CD4-positive, alpha-beta T cell (primary cell): ENCODE measurements at places on chromosomes 7 and 10.

GRCh38 chr7:50782375-50783208, at the start of gene GRB10:
TSS of gene GRB10 (minus strand) at chr7:50782896. CDS start at chr7:50732322, 50,574 bp downstream.
- no peak for DNase-seq

GRCh38 chr10:130353928-130354572, 217.9 kb downstream of the GLRX3 start:
- no peak for DNase-seq

- no peak for DNase-seq
These were observed 16.2 kb upstream of the EPHB6 start for GRCh38 chr7:142838461-142839213.

GRCh38 chr10:63666836-63667383, 145.7 kb downstream of the REEP3 start:
- no peak for DNase-seq

DNA sequence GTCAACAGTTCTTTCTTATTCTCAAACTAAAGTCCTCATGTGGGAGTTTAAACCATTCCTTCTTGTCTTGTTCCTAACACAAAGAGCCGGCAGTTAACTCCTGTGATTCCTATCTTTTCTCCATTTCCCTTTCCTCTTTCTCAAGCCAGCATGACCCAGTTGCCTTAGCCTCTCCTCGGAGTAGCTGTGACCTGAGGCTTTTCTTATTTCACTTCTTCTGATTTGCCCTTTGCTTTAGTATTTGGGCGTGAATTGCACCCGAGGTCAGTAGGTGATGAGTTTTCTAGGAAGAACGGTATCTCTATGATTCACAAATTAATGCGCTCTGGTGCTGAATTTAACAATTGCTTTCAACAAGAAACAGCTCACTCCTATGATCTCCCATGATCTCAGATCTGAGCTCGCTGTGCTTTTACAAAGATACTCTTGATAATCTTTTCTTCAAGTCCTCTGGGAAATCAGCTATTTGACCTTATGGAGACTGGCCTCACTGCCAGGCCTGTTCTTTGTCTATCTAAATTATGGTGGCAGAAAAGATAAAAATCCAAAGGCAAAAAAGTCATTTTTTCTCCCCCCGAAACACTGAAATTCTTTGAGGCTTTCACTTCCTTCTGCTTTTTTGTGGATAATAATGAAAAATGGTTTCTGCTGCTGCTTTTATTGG, 184.6 kb downstream of the JCAD start:
- DNase-seq: no peak

- no peak for DNase-seq
These were observed 636.5 kb downstream of the DNAJB9 start for GRCh38 chr7:109206196-109206595.

DNA sequence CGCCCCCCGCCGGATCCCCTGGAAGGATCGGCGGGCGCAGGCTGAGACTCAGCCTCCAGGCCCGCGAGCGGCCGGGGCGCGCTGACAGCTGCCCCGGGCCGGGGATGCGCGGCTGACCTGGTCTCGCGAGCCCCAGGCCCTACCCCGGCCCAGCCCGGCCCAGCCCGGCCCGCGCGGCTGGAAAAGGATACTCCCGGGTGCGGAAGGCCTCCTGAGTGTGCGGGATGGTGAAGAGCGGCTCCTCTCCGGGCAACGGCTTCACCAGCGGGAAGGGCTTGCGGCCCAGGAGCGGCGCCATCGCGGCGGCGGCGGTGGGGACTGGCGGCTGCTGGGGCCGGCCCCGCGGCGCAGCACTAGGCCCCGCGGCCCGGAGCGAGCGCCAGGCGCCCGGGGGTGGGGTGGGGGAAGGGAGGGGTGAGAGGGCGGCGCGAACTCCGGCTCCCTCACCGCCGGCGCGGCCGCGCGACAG, 423 bp downstream of the BAZ1B start:
- DNase-seq: no peak

DNA sequence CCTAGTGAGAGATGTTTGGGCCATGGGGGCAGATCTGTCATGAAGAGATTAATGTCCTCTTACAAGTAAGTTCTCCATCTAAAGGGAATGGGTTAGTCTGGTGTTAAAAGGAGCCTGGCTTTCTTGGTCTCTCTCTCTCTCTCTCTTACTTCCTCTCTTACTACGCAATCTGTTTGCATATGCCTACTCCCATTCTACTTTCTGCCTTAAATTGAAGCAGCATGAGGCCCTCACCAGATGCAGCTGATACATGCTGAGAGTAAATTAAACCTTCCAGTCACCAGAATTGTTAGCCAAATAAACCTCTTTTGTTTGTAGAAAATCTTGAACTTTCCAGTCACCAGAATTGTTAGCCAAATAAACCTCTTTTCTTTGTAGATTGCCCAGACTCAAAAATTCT, 884.1 kb downstream of the NRG3 start:
- no peak for DNase-seq

- DNase-seq: no peak
These were observed 32.7 kb upstream of the VSIR start for GRCh38 chr10:71805776-71806703.

GRCh38 chr10:17257466-17258321, 29.7 kb downstream of the VIM start:
- peak; percentile 82 for DNase-seq

DNA sequence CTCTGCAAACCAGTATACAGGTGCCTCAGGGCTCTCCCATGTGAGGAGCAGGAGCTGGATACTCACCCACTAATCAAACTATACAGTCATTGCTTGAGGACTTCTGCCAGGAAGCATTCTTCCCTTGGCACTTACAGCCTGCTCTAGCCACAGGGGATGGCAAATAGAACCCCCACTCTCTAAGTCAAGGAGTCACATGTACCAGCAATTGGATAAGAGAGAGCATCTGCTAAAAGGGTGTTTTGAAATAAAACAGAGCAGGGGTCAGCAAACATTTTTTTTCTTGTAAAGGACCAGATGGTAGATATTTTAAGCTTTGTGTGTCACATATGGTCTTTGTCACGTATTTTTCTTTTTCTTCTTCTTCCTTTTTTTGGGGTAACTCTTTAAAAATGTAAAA, 865.2 kb upstream of the GHITM start:
- no peak for DNase-seq

GRCh38 chr10:80900661-80901060, 363.0 kb downstream of the SH2D4B start:
- DNase-seq: no peak

DNA sequence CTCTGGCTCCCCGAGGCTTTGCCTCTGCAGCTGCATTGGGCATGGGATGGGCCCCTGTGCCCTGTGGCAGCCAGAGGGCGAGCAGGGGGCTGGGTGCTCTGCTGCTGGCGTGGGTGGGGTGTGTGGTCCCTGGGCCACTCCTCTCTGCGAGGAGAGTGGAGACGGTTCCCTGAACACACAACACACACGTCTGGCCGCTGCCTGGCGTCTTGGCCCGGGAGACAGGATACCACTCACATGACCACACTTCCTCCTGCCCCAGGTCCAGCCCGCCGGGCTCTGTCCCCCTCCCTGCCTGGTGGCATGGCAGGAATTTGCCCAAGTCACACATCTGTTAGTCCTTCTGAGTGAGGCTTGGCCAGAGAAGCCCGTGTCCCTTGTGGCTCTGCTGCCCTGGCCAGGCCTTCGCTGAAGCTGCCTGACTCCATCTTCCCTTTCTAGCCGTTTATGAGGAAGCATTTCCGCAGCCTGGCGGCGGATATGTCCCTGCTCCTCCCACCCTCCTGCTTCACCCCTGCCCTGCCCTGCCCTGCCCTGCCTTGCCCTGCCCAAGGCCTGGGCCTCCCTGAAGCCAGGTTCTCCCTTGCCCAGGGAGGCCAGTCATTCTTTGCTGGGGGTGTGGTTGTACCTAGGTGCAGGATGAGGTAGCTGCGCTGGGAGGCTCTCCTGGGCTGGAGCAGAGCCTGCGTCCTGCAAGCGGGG, 3.0 kb downstream of the BRI3 start:
- DNase-seq: no peak

- no peak for DNase-seq
These were observed 116.5 kb downstream of the ZNF438 start for GRCh38 chr10:30915146-30915545.

DNA sequence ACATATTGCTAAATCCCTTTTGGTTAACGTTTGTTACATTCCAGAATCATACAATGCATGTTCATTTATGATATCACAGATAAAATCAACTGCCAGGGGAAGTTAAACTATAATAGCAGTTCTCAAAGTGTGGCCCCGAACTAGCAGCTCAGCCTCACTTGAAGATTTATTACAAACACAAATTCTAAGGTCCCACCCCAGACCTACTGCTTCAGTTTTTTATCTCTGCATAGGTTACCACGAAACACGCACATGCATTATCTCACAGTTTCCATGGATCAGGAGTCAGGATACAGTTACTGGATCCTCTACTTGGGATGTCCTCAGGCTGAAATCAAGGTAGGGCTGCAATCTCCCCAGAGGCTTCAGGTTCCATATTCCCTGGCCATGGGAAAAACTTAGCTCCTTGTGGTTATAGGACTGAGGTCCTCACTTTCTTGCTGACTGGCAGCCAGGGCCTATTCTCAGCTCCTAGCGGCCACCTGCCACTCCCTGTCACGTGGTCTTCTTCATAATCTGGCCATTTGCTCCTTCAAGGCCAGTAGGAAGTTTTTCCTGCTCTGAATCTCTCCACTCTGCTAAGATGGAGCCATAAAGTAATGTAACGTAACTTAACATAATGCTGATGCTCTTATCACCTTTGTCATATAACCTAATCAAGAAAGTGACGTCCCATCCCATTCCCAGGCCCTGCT, 50.5 kb upstream of the YAE1 start:
- no peak for DNase-seq

GRCh38 chr7:31896925-31897324, 173.3 kb downstream of the PDE1C start:
- no peak for DNase-seq

DNA sequence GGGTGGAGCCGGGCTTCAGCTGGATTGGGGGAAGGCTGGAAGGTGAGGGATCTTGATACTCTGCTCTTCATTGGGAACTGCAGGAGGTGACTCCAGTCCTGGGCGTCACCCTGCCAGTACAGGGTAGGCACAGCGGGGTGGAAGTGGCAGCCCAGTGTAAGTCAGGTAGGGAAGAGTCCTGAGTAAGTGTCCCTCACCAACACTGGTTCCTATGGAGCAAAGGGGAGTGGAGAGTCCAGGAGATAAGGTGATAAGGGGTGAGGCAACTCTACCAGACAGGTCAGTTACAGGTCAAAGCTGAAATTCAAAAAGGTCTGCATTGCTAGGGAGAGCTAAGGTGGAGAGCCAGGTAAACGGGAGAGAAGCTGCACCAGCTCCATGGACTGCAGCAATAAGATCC, 145.6 kb upstream of the NFE2L3 start:
- no peak for DNase-seq
